ENCODE measurements at places on chromosomes 13 and 19.

DNA sequence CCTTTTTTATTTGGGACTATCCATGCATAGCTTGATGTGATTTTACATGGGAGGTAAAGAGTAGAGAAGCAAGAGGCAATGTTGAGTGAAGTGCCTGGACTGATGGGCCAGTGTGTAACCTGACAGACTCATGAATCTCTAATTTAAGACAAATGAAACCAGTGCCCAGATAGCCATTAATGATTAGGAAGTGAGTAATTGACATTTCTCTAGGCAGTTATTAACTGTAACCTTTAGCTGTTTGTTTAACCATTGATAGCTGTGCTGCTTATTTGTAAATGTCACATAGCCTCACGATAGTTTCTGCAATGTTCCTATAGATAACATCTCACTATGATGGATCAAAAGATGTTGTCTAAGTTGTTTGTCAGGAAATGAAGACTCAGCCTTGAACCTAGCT is 1047.5 kb upstream of the SPRY2 start:
- no peak for DNase-seq

- no peak for DNase-seq
Measured at GRCh38 chr13:104571161-104571892, 1505.1 kb upstream of the SLC10A2 start.

- DNase-seq: no peak
Measured at GRCh38 chr13:33349986-33350826, 64.7 kb upstream of the STARD13 start.

GRCh38 chr13:67048821-67049150 is 181.3 kb downstream of the PCDH9 start:
- DNase-seq: no peak

GRCh38 chr13:27853861-27854260 is 61.6 kb downstream of the GSX1 start:
- no peak for DNase-seq

All from activated naive CD4-positive, alpha-beta T cell treated with anti-CD3 and anti-CD28 coated beads, Interleukin-2, amount 50 U/mL, for 72 hours (primary cell).